GM23248 (cell line): ENCODE measurements at places on chromosomes 16 and 17.
A peak's percentile ranks its signal among the peaks of the same experiment; 100 is the strongest.

DNA sequence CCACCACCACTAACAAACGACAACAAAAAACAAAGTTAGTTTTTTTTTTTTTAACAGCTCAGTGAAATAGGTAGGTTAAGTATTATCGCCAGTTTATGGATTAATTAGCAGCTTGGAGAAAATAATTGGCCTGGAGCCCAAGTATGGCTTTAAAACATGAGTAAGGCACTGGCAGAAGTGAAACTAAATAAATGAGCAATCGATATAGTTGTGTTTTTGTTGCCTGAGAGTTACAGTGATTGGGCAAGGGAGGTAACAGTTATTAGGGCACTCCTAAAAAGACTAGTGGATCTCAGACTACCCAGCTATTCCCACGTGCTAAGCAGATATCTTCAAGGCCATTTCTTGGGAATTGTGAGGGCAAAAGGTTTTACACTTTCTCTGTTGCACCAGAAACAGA is 2.4 kb downstream of the MLKL start:
- DNase-seq: peak; percentile 50

- DNase-seq: peak; percentile 58
Measured at GRCh38 chr17:16478649-16479048, 13.3 kb downstream of the LRRC75A start.

DNA sequence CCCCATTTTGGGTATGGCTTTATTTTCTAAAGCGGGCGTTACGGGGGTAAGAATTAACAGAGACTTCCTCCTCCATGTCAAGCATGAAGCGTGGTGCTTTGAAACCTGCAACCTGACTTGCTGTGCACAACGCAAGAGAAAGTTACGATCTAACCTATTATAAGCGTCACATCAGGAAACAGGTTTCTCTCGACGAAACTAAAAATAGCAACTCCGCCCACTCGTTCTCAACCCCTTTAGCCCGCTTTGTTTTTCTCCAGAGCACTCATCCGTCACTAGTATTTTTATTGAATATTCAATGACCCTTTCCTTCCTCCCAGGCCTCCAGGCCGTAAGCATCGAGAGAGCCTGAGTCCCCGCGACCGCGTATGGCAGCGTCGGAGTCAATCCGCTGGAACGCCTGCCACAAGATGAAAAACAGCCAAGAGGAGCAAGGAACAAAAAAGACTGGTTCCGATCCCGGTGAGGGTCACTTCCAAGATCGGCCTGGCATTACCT is 555 bp downstream of the NUP88 start:
- DNase-seq: peak; percentile 69

DNA sequence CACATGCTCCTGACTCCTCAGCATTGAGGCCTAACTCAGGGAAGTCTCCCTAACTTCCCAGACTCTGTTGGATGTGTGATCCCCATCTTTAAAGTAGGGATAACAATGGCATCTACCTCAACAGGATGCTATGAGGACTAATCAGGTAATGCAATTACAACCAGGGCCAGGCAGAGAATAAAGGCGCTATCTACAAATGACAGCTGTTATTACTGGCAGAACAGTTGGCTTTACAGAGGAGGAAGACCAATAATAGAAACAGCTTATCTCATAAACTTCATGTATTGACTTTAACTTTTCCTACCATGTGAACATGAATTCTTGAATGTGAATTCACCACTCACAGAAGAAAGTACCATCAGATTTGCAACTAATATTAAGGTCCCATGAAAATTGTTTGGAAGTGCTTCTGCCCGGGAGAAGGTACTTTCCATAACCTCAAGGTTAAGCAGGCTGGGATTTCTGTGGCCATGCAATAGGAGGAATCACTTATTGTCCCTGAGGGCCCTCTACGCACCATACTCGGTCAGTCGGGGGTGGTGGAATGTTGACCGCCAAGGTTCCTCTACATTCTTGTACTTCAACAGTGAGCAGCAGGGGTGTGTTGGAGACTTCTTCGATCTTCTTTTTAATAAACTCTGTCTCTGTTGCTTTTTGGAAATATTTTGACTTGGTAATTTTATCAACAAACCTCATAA is 22.6 kb upstream of the ERN1 start:
- DNase-seq: no peak

- no peak for DNase-seq
Measured at GRCh38 chr17:80957461-80957941, 34.1 kb upstream of the CHMP6 start.

DNA sequence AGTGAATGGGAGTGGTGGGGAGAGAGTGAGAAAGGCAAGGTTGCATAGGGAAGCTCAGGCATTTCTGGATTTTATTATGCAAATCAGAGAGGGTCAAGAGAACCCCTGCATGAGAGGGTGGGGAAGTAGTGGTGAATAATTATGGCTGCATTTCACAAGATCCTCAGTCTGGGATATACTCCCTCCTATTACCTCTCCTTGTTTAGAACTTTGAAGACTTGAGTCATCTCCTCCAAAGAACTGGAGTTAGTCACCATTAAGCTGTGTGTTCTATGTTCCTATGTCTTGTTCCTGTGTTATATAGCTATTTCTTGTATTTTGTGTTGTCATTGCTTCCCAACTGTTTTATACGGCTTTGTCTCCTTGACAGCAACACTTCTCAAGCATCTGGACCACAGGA is 18.4 kb downstream of the SOX9 start:
- DNase-seq: peak; percentile 81

GRCh38 chr16:23832882-23833281 is 2.9 kb upstream of the PRKCB start:
- no peak for DNase-seq

GRCh38 chr16:70432723-70433457 is 6.0 kb downstream of the ST3GAL2 start:
- peak; percentile 32 for DNase-seq

- no peak for DNase-seq
Measured at GRCh38 chr16:78390508-78391324, 291.3 kb downstream of the WWOX start.

DNA sequence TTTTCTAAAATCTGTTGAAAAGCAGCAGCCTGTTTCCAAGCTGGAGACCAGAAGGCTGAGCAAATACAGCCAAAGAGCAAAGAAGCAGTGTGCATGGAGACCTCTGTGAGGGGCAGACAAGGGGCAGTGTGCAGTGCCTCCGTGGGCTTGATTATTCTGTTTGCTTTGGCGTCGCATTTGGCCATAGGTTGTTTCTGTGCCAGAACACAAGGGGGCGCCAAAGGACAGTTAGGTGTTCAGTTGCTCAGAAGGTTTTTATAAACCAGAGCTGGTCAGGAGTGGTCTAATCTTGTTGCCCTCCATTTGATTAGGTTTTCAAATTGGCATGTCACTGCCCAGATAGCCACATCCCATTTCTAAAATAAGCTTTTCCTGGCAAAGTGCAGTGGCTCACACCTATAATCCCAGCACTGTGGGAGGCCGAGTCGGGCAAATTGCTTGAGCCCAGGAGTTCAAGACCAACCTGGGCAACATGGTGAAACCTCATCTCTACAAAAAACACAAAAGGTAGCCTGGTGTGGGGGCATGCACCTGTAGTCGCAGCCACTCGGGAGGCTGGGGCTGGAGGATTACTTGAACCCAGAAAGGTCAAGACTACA is 10.6 kb downstream of the MYH3 start:
- peak; percentile 78 for DNase-seq

GRCh38 chr16:30136971-30137605 is 14.1 kb upstream of the MAPK3 start:
- no peak for DNase-seq

- peak; percentile 69 for DNase-seq
Measured at GRCh38 chr16:85717393-85718152, 28.8 kb upstream of the GINS2 start.
